ENCODE measurements at places on chromosomes 2 and 18.
A peak's percentile ranks its signal among the peaks of the same experiment; 100 is the strongest.

GRCh38 chr2:232628466-232629128 is 4.8 kb upstream of the EFHD1 start:
- DNase-seq: no peak

GRCh38 chr2:74142340-74142739 is 5.4 kb downstream of the BOLA3 start:
- DNase-seq: peak; percentile 29

GRCh38 chr2:61753512-61753911 is 100.3 kb downstream of the FAM161A start:
- DNase-seq: no peak

DNA sequence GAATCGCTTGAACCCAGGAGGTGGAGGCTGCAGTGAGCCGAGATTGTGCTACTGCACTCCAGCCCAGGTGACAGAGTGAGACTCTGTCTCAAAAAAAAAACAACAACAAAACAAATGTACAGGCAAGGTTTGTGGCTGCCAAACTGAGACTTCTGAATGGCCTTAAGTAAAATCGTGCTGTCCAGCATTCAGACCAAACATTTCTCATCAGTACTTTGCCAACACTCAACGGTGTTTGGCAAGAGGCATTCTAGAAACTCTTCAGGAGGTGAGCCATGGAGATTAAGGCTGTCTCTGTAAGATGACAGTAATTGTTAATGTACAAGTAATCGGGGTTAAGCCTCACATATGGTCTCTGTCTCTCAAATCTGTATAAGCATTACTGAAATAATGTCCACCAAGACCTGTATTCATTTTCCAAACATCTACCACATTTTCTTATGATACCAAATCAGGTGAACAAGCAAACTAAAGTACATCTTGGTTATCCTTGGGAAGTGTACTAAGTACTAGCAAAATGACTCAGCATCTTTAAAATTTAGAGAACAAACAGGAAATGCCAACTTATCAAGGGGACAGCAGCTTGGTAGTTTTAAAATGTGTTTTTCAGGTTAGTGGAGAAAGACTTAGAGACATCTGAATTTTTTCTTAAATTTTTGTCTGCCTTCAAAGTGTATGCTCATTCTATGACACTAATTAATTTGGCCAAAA is 29.3 kb downstream of the SERPINE2 start:
- no peak for DNase-seq

DNA sequence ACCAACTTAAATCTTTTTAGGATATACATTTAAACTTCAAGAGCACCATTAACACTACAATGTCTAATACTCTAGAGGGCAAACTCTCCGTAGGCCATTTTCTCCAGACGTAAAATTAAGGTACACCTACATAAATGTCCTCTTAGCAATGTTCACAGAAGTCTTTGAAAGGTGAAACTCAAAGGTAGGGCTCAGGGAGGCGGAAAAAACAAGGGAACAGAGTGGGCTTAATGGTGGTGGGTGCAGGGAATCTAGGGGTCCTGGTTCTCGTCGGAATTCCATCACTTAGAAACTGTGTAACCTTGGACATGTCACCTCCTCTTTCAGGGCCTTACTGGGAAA is 668 bp downstream of the NFU1 start:
- DNase-seq: peak; percentile 8

DNA sequence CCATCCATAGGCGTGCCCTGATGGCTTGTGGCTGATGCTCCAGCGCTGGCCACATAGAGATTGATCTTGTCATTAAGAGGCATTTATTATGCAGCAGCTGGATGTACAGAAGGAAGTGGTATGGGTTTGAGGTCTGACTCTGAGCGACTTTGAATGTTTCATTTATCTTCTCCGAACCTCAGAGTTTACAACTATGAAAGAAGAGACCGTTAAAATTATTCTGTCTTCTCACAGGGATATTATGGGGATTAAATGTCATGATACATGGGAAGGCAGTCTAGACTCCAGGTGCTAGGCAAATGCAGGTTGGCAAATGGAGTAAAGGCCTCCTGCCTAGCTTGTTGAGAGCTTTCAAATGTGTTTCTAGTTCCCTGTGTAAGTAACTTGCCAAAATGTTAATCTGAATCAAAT is 30.3 kb downstream of the MOGAT1 start:
- no peak for DNase-seq

DNA sequence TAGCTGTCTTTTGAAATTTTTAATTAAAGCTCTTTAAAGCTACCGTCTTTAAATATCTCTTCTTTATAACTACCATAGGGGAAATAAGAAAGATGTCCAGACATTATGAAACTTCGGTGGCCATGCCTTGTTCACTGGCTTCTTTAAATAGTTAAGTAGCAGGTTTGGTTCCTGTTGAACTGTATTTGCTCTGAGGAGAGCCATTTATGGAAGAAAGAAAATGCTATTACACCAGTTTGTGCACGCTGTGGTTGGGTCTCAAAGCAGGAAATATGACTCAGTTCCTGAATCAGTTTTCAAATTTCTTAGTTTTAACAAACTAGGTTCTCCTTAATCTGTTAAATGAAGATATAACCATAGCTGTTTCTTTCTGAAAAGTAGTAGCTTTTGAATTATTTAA is 12.2 kb downstream of the ARPC2 start:
- peak; percentile 79 for DNase-seq

DNA sequence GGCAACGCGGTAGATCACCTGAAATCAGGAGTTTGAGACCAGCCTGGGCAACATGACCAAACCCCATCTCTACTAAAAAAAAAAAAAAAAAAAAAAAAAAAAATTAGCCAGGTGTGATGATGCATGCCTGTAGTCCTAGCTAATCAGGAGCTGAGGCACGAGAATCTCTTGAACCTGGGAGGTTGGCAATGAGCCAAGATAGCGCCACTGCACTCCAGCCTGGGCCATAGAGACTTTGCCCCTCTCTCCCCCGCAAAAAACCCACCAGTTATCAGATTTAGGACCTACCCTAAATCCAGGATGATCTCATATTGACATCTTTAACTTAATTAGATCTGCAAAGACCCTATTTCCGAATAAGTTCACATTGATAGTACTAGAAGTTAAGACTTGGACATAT is 29.2 kb upstream of the LDAH start:
- DNase-seq: no peak

GRCh38 chr2:43127208-43127940 is 99.0 kb downstream of the ZFP36L2 start:
- DNase-seq: no peak
